ENCODE measurements at places on chromosomes 2 and 18.

GRCh38 chr2:20664431-20665242 is 2.3 kb upstream of the GDF7 start:
- no peak for DNase-seq

DNA sequence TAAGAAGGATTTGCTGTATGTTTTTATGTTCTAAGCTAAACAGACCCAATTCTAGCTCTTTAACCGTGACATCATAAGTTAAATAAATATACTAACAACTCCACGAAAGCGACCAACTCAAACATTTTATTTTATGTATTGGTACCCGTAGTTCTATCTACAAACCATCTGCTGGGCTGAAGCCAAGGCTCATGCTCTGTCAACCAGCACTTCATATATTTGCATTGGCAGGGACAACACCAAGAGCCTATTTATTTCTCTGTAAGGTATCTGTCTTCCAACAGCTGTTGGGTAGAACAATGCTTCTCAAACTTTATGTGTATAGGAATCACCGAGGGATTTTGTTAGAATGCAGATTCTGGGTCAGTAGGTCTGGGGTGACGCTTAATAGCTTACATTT is 64.5 kb downstream of the PID1 start:
- no peak for DNase-seq

GRCh38 chr18:13357289-13357688 is 138.7 kb downstream of the LDLRAD4 start:
- DNase-seq, result no peak

GRCh38 chr2:237576974-237577373 is 10.6 kb downstream of the PRLH start:
- no peak for DNase-seq

- DNase-seq, result no peak
Measured at GRCh38 chr2:225948903-225949302, 549.4 kb downstream of the NYAP2 start.

DNA sequence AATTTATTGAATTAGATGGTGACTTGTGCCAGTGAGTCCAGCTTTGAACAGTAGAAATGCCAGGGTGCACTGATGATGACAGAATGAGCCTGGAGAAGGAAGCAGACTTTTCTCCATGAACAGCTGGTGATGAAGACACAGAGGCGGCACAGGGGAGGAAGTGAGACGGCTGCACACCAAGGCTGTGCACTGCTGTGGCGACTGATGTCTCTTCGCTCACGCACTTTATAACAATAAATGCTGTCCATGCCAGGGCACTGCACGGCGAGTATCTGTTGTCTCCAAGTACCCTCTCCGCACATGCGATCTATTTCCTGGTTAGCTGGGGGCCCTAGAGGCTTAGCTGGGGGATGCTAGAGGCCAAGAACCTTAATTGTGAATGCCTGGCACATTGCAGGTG is 175.2 kb downstream of the TMEM200C start:
- DNase-seq, result no peak

DNA sequence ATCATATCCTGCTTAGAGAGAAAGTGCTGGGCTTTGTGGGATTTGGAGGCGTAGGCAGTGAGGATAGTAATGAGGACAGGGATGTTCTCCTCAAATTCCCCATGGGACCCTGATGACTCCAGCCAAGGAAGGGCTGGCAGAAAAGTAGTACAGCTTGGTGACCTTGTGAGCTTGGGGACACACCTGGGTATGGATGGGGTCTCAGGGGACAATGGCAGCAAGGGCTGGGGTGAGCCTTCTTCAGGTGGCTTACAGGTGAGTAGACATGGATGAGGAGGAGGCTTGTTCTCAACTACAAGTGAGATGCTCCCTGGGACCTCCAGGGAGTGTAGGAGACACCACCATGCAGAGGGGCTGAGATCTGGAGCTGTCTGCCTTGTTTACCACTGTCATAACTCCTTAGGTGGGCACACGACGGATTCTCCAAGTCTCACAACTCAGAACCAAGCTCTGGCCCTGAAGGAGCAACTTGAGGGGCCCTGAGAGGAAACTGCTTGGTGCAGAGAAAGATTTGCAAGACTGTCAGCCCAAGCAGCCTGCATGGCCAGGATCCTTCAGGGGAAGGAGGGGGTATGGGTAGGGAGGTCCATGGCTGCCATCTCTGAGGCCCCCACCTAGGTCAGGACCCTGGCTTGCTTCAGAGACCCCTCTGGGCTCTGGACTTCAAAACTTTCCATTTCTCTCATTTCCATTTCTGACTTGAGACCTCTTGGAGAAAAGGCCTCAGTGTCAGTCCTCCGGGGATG is 262.8 kb downstream of the DYSF start:
- no peak for DNase-seq

GRCh38 chr2:237053066-237053465 is 32.6 kb upstream of the COPS8 start:
- DNase-seq, result no peak

Data from 8988T (cell line).